ENCODE measurements at places on chromosomes 4 and X.

DNA sequence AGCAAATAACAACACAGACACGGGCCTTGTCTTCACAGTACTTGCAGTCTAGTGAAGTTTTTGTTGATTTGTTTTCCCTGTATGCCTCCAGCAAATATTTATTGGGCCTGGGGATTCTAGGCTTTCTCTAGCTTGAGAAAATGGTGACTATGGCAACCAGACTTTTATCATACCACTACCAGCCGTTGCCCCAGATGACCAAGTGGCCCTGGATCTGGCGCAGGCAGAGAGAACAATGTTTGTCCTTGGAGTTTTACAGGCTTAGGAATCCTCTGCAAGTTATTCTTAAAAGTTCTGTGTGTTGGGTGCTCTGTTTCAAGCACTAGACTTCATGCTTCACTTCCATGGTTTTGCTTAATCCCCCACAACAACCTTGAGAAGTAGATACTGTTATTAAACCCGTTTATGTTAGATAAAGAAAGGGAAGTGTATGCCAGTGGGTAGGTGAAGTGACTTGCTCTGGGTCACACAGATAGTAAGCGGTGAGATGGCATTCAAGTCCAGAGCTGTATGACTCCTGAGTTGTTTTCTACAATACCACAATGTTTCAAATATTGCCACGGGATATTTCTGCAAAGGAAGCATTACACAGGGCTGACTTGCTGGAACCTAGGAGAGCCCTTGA, 94.6 kb downstream of the AKAP4 start:
- DNase-seq: no peak

- DNase-seq: peak; percentile 83
These were observed 99.1 kb downstream of the SNCA start for GRCh38 chr4:89737888-89738287.

GRCh38 chrX:105880491-105880890, 58.2 kb downstream of the NRK start:
- no peak for DNase-seq

- DNase-seq: no peak
These were observed 1055.1 kb upstream of the PCDH10 start for GRCh38 chr4:132094017-132094416.

DNA sequence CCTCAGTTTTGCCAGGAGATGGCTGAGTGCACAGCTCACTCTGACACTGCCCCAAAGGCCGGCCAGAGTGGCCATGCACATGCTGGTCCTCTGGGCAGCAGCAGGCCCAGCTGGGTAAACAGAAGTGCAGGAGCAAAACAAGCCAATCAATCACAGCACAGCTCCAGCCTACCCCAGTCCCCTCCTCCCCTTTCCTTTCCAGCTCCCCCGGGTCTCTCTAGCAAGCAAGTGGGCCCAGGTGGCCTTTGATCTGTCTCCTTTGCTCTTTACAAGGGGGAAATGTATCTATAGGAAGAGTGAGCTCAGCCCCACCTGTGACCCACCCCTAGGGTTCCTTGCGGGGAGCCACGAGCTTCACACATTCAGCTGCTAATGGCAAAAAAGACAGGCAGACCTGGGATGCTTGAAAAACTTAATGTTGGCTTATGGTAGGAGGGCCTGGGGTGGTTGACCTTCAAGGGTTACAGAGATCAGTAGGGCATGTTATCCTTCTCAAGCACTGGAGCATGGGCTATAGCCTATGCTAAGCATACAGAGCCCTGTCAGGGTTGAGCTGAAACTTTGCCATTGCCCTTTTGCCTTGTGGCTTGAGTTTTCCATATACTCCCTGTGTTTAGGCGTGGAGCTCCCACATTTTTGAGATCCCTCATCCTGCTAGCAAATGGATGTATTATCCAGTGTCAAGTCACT, 57.8 kb upstream of the PLAC1 start:
- DNase-seq: no peak

- DNase-seq: no peak
These were observed 309.4 kb upstream of the NOCT start for GRCh38 chr4:138706201-138706600.

DNA sequence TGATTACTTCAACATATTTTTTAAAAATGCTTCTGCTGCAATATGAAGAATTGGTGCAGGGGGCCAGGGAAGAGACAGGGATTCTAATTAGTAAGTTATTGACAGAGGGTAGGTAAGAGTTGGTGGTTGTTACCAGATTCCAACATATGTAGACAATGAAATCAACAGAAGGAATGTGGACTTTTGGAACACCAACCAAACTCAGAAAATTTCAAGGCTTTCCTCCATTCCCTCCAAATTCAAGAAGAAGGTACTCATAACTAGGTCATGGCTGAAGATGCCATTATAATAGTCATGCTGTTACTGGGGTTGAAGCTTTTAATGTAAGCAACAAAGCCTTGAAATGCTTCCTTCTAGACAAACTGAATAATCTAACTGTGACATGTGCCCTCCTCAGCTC, 22.9 kb upstream of the CXCL13 start:
- DNase-seq: no peak

DNA sequence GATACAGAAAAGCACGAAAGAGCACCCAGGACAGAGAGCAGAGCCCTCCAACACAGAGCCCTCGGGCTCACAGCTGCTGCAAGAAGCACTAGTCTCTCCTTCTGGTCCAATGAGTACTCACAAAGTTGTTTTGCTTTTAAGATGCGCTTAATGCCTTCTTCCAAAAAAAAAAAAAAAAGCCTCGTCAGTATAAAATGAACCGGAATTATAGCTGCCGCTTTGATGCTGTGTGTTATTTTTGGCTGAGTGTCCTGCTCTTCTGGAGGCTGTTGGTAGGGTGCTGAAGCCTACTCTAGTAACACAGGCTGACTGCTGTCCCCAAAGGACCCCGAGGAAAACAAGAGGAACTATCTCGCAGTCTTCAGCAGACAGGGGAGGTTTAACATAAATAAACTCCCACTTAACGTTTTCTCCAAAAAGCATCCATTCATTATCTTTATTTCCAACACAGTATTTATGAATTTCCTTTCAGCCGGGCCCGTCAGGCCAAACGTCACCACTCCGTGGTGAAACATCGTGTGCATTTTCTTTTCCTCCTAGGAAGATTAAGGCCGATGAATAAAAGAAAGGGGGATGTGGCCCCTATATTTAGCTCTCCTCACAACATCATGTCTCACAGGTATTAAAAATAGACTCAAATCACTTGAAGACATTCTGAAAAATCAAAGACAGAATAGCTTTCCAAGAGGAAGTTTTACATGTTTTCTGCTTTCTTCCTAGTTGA, 213.7 kb upstream of the PPARGC1A start:
- DNase-seq: no peak

GRCh38 chrX:99117011-99117410, 1293.1 kb downstream of the PCDH19 start:
- DNase-seq: no peak

DNA sequence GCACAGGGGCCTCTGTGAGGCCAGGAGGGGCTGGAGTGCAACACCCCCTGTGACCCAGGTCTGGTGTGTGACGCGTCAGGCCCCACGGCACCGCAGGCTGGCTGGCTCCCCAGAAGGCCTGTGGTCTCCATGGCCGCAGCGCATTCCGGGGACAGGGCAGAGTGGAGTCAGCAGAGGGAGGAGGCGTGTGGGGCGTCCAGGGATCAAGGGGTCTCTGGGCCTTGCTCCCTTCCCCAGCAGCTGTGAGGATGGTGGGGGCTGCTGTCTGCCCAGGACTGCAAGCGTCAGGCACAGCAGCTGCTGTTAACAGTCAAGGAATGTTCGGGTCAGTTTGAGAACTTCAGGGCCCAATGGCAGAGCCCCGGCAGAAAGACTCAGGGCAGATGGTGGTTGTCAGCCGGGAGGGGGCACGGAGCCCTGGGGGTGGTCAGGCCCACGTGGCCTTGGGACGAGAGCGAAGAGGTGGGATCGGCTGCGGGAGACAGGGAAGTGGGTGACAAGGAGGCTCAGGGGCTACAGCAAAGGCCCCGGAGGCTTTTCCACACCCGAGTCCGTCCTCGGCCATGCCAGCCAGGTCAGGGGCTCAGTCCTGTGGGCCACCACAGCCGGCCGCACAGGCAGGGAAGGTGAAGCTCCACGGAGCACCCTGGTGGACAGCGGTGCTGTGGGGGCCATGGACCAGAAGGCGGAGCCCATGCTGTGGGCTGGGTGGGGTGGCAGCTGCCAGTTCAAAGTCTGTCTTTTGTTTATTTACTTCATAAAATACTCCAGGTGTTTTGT, 18.3 kb downstream of the PCGF3 start:
- DNase-seq: no peak

DNA sequence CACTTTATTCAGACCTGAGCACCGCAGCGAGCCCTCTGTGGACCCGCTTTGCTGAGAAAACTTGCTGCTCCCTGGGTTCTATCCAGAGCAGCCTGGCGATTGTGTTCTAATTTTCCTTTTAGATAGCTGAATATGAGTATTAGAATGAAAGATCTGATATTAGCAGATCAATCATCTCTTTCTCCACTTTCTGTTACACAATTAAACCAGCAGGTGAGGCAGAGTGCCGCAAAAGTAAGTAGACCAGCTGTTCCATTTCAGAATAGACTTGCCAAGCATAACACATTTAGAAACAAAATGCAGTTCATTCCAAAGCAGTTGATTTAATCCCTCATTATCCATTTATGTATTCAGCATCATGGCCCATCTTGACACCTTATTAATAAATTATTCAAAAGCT, 58.6 kb downstream of the PALLD start:
- DNase-seq: no peak

- DNase-seq: no peak
These were observed 85.0 kb upstream of the ZNF81 start for GRCh38 chrX:47751670-47752069.

- DNase-seq: peak; percentile 28
These were observed 55.5 kb upstream of the FBXW7 start for GRCh38 chr4:152591396-152591795.

- DNase-seq: no peak
These were observed at the start of gene FAT1 for GRCh38 chr4:186723292-186724057. TSS of gene FAT1 (minus strand) at chr4:186723856. CDS start at chr4:186709827, 14,029 bp downstream.

DNA sequence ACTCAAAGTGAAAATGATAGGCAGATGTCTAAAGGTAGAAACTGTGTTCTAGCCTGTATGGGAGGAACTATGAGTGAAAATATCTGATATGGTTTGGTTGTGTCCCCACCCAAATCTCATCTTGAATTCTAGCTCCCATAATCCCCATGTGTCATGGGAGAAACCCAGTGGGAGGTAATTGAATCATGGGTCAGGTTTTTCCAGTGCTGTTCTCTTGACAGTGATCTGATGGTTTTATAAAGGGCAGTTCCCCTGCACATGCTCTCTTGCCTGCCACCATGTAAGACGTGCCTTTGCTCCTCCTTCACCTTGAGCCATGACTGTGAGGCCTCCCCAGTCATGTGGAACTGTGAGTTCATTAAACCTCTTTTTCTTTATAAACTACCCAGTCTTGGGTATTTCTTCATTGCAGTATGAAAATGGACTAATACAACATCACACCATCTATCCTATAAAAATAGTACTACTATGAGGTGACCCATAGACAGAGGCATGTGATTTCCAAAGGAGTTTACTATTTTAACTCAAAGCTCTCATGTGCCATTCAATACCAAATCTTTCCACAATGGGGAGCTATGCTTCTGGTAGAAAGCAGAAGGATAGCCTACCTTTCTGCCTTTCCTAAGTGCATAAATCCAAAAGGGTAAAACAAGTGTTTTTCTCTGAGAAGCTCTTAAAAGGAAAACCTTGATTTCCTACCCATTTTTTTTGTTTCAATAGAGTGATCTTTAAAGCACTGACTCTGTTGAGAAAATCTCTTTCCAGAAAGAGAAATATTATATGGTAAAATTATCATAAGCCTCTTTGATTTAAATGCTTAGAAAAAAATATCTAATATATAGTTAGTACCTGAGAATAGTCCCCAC, 38.8 kb downstream of the SEC31A start:
- DNase-seq: peak; percentile 3
